ENCODE measurements at places on chromosomes 2 and 18. TPM values are rescaled to one million over a fixed set of nuclear protein-coding genes. Genes with fewer than 3 reads are reported as not detected.

DNA sequence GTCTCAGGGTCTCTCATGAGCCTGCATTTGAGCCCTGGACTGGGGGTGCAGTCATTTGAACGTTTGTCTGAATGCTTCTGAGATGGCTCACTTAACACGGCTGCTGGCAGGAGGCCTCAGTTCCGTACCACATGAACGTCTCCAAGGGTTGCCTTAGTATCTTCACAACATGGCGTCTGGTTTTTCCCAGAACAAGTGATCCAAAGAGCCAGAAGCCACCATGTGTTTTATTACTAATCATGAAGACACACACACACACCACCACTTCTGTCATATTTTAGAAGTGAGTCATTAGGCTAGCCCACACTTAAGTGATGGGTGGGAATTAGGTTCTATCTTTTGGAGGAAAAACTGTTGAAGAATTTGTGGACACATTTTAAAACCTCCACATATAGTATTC lies 15.0 kb upstream of the MYO1B start:
- DNase-seq = peak; percentile 92

GRCh38 chr2:172387361-172387760 lies 40.0 kb upstream of the ITGA6 start:
- DNase-seq = no peak

DNA sequence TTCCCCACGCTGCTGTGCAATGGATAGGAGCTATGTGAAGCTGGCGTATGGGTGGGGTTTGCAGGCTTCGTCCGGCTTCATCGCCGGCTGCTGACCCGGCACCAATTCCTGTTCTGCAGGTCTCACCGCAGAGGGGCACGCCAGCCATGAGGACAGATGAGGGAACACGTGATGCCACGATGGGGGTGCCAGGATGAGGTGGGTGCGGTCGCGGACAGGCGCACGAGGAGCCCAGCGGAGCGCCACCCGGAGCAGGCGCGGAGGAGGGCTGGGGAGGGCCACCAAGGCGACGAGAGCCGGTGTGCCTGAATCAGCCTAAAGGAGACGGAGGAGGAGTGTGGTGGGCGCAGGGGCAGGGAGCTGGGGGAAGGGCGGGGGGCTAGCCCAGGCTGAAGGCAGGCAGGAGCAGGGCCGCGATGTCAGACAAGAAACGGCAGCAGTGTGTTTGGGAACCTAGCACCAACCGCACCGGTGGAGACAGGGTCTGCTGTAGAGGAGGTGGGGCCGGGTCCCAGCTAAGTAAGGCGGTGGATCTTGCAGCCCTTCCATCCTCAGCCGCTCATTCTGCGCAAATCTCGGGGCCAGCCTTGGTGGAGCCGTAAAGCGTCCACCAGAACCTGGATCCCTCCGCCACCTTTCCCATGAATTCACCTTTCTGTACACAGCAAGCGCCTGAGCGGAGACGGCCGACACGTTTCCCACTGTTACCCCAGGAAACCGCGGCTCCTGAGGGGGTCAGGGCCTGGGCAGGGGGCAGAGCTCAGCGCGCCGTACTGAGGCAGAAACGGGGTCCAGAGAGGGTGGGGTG lies 17.0 kb upstream of the CD8A start:
- peak; percentile 18 for DNase-seq

GRCh38 chr2:71005271-71006202 lies 10.9 kb upstream of the TEX261 start:
- DNase-seq = peak; percentile 24

AQP12A gene
- not detected for total RNA-seq

SATB2 gene
- 14.5 TPM for total RNA-seq

Measured in HT1080 (cell line).